ENCODE measurements at places on chromosomes 7 and 10.
A peak's percentile ranks its signal among the peaks of the same experiment; 100 is the strongest.

- no peak for DNase-seq
These were observed 62.9 kb downstream of the ENO4 start for GRCh38 chr10:116912162-116912561.

DNA sequence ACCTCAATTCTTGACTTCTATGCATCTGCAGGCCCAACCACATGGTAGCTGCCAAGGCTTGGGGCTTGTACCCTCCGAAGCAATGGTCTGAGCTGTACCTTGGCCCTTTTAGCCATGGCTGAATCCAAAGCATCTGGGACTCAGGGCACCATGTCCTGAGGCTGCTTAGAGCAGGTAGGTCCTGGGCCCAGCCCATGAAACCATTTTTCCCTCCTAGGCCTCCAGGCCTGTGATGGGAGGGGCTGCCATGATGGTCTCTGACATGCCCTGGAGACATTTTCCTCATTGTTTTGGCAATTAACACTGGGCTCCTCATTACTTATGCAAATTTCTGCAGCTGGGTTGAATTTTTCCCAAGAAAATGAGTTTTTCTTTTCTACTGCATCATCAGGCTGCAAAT, 417.8 kb upstream of the LRRN3 start:
- no peak for DNase-seq

- no peak for DNase-seq
These were observed 83.0 kb downstream of the PARD3 start for GRCh38 chr10:34731885-34732701.

DNA sequence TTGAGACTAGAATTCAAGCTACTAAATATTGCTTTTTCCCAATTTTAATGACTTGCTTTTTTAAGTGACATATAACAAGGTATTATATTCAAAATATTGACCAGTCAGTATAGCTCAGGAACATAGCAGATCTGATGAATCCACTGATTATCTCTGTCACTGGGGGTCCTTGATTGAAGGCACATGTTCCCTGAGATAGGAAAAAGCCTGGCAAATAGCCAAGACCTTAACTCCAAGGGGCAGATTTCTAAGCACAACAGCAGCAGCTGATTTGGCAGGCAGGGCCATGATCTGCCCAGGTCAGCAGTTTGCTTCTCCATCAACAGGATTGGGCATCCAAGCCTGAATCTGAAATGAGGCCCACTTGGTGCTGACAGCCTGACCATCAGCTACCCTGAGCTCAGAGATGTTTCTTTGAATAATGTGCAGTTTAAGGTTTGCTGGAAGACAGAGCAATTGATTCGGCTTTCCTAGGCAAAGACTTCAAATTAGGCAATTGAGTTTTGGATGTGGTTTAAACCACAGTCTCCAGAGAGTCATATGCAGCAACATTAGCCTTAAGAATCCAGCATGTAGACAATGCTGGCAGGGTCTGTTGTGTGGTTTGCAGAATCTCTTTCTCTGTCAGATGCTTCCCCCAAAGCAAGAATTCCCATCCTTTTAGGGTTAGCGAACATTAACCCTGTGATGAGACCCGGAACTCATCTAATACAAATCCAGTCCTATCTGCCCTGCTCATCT, 352.6 kb downstream of the ADRA2A start:
- DNase-seq: no peak

- DNase-seq: peak; percentile 65
These were observed 574 bp upstream of the CPED1 start for GRCh38 chr7:120987683-120988590.
